Regular cardiac myocyte (primary cell): ENCODE measurements at places on chromosomes 4 and X. TPM values are rescaled to one million over a fixed set of nuclear protein-coding genes. Genes with fewer than 3 reads are reported as not detected.

The CLIC2 gene
- under 0.01 and 0.85 TPM in 2 replicates for total RNA-seq

The FOXP3 gene
- total RNA-seq, result under 0.01 TPM in 1 of 2 replicates, not detected in the other

The LRAT gene
- not detected in 2 replicates for total RNA-seq

The XKRX gene
- under 0.01 and 0.28 TPM in 2 replicates for total RNA-seq

The MAGEC3 gene
- total RNA-seq, result not detected in 2 replicates

The COL25A1 gene
- 0.19 and 2.0 TPM in 2 replicates for total RNA-seq

The MAGEE2 gene
- total RNA-seq, result not detected in 2 replicates

The ETDA gene
- total RNA-seq, result not detected in 2 replicates

The CENPVL1 gene
- not detected in 2 replicates for total RNA-seq

The TEX13C gene
- total RNA-seq, result not detected in 2 replicates

The USP17L29 gene
- not detected in 2 replicates for total RNA-seq

The AFP gene
- 0.38 and 0.85 TPM in 2 replicates for total RNA-seq

The SLITRK4 gene
- 0.96 and 4.5 TPM in 2 replicates for total RNA-seq

The NAT8L gene
- under 0.01 TPM in 2 replicates for total RNA-seq

The NPY5R gene
- total RNA-seq, result under 0.01 TPM in 1 of 2 replicates, not detected in the other

The XPNPEP2 gene
- under 0.01 TPM in 1 of 2 replicates, not detected in the other for total RNA-seq

The CCSER1 gene
- under 0.01 TPM in 1 of 2 replicates, not detected in the other for total RNA-seq

The EGFL6 gene
- not detected in 2 replicates for total RNA-seq

The TMSB15B gene
- total RNA-seq, result 2.5 and 2.8 TPM in 2 replicates

The RRH gene
- total RNA-seq, result not detected in 2 replicates

The PRICKLE3 gene
- 5.0 and 6.2 TPM in 2 replicates for total RNA-seq

The PDHA1 gene
- total RNA-seq, result 45.7 and 54.3 TPM in 2 replicates

The LONRF3 gene
- total RNA-seq, result 0.19 and 1.7 TPM in 2 replicates

The ZFP42 gene
- total RNA-seq, result 0.28 and 0.58 TPM in 2 replicates

The AMOT gene
- 0.85 and 5.2 TPM in 2 replicates for total RNA-seq

The FOXO4 gene
- total RNA-seq, result 2.7 and 6.8 TPM in 2 replicates

The SHROOM2 gene
- 0.19 and 0.28 TPM in 2 replicates for total RNA-seq

The FHDC1 gene
- total RNA-seq, result under 0.01 and 0.19 TPM in 2 replicates

The PAK3 gene
- 1.7 and 4.0 TPM in 2 replicates for total RNA-seq

The GPC3 gene
- 0.19 and 12.4 TPM in 2 replicates for total RNA-seq

The DMRTC1B gene
- total RNA-seq, result not detected in 2 replicates

The ELOVL6 gene
- total RNA-seq, result 6.2 and 19.4 TPM in 2 replicates

The UCP1 gene
- not detected in 2 replicates for total RNA-seq

The PCDH19 gene
- under 0.01 TPM in 2 replicates for total RNA-seq

The TENM3 gene
- total RNA-seq, result 1.3 and 4.8 TPM in 2 replicates

The FABP2 gene
- total RNA-seq, result under 0.01 TPM in 1 of 2 replicates, not detected in the other

The MAGEB10 gene
- total RNA-seq, result not detected in 2 replicates

The NKAP gene
- total RNA-seq, result 3.9 and 4.4 TPM in 2 replicates

The UGT2B15 gene
- total RNA-seq, result not detected in 2 replicates

The CCNB3 gene
- total RNA-seq, result under 0.01 and 0.58 TPM in 2 replicates

The ASMT gene
- total RNA-seq, result not detected in 2 replicates

The ZNF595 gene
- 8.4 and 10.1 TPM in 2 replicates for total RNA-seq

The USP17L5 gene
- not detected in 2 replicates for total RNA-seq

The GABRA4 gene
- total RNA-seq, result under 0.01 TPM in 1 of 2 replicates, not detected in the other

The PABPC1L2A gene
- total RNA-seq, result not detected in 2 replicates

The PALLD gene
- total RNA-seq, result 100 and 108 TPM in 2 replicates

The PAGE2B gene
- total RNA-seq, result not detected in 2 replicates

The GLUD2 gene
- total RNA-seq, result 1.1 and 1.2 TPM in 2 replicates

The EFHC2 gene
- total RNA-seq, result 0.28 TPM in 1 of 2 replicates, not detected in the other

The GPRASP3 gene
- total RNA-seq, result 5.0 and 5.9 TPM in 2 replicates

The STAP1 gene
- total RNA-seq, result not detected in 2 replicates

The SFRP2 gene
- total RNA-seq, result not detected in 2 replicates

The DYNLT3 gene
- 64.0 and 98.4 TPM in 2 replicates for total RNA-seq

The CXCL11 gene
- total RNA-seq, result not detected in 2 replicates

The PITX2 gene
- total RNA-seq, result 0.28 and 0.77 TPM in 2 replicates

The CT47B1 gene
- not detected in 2 replicates for total RNA-seq

The HPGD gene
- 0.19 and 0.28 TPM in 2 replicates for total RNA-seq

The ZNF732 gene
- 0.28 and 1.2 TPM in 2 replicates for total RNA-seq
